ENCODE measurements at places on chromosomes 3 and 15. TPM values are rescaled to one million over a fixed set of nuclear protein-coding genes. Genes with fewer than 3 reads are reported as not detected.

DNA sequence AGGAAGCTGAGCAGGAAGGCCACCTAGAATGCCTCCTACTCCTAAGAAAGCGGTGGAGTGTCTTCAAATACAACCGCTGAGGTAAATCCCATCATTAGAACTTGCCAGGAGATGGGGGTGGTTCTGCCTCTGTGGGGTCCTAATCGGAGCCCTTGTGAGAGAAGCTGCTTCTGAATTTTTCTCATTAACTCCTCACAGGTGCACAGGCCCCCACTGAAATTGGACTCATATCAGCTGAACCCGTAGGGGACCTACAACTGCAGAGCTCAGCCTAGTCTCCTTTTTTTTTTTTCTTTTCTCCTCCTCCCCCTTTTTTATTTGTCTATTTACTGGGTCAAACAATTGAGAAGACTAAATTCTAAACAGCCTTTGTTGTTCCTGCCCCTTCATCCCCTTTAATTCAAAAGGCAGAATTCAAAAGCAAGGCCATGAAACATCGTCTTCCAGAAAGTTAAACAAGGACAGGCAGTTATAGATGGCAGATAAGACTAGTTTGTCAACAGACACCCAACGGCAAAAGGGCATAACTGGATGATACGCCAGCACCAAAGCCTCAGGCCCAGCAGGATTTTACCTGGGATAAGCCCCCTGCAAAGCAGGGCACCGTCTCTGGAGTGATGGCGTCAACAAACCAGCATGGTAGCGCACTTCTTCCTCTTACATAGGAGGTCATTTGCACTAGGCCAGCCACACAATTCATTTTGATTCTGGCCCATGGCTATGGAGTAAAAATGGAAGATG is 213.7 kb upstream of the HES1 start:
- no peaks in the 10 kb centered on the region for H3K36me3 ChIP-seq
- H3K4me3 ChIP-seq, result no peak overlapping the region
- H3K27ac ChIP-seq, result no peak overlapping the region
- no peaks in the 10 kb centered on the region for H3K4me1 ChIP-seq

DNA sequence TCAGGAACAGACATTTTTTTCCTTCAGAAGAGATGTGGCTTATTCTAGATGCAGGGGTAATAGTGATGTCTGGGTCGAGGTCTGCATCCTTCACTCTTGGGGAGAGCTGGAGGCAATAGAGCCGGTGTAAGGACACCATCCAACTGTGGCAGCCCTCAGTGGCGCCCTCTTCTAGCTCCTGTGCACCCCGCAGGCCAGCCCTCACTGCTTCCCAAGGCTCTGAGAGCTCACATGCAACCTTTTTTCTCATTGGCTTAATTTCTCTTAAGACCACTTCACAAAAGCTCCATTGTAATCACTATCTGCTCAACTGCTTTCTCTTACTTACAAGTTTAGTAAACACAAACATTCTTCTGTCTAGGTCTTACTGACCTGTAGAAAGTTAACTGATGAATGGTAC is 3.9 kb upstream of the VPS8 start:
- no peak overlapping the region for H3K4me3 ChIP-seq
- DNase-seq, result no peak
- H3K27me3 ChIP-seq, result no peaks in the 10 kb centered on the region

DNA sequence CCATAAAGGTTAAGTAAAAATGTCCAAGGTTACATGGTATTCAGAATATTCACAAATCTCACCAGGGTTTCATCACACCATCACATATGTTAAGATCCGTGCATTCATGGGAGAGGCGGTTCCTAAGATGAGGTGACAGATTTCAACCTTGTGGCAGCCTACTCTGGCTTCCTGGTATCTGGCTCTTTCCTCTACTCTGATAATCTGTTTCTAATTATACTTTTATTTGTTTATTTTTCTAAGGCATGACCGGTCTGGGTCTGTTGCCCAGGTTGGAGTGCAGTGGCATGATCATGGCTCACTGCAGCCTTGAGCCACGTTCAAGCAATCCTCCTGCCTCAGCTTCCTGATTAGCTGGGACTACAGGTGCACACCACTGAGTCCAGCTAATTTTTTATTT is 34.4 kb downstream of the RAF1 start:
- peaks cover 42% of the 10 kb centered on the region for H3K4me1 ChIP-seq
- peaks cover 5% of the 10 kb centered on the region for H3K36me3 ChIP-seq
- no peaks in the 10 kb centered on the region for H3K27me3 ChIP-seq
- no peak for DNase-seq
- H3K4me3 ChIP-seq, result no peak overlapping the region

GRCh38 chr15:68704496-68705021 is 116.1 kb downstream of the ANP32A start:
- no peak overlapping the region for H3K4me3 ChIP-seq
- H3K27ac ChIP-seq, result no peak overlapping the region
- DNase-seq, result no peak
- H3K36me3 ChIP-seq, result no peaks in the 10 kb centered on the region

The PIF1 gene
- total RNA-seq, result 0.22 TPM

The UQCC5 gene
- 2.8 TPM for total RNA-seq

The ESYT3 gene
- total RNA-seq, result 0.22 TPM

DNA sequence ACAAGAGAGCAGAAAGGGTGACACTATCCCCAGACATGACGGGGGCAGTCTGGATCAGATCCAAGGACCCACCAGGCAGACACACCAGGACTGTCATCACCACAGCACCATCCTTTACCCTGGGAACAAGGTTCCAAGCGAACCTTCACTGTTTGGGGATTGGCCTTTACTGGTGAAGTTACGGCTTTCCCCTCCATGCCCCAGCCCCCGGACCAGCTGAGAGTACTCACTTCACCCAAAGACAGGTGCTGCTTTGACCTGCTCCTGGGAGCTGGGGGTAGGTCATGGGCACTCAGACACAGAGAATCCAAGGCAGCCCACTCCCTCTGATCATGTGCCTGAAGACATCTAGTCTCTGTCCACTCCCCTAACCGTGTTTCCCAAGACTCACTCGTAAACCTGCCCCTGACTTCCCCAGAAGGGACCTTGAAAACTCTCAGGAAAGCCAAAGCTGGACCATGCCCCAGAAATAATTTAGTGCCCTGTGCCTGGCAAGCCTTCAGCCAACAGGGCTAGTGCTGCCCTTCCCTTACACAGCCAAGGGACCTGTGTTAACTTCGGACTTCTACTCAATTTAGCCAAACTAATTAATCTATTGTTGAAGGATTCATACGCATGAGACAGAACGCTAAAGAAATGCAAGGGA is 2.8 kb downstream of the RRP9 start:
- H3K4me3 ChIP-seq, result no peak overlapping the region
- no peak overlapping the region for H3K27ac ChIP-seq
- no peak for DNase-seq
- H3K36me3 ChIP-seq, result peaks cover 52% of the 10 kb centered on the region
- peaks cover 32% of the 10 kb centered on the region for H3K4me1 ChIP-seq
- H3K27me3 ChIP-seq, result no peaks in the 10 kb centered on the region

- no peak for DNase-seq
- no peak overlapping the region for H3K4me3 ChIP-seq
- peaks cover 19% of the 10 kb centered on the region for H3K4me1 ChIP-seq
- no peak overlapping the region for H3K27ac ChIP-seq
Observed at GRCh38 chr3:38152609-38153008, 12.7 kb upstream of the OXSR1 start.

GRCh38 chr3:101701696-101702634 is 15.4 kb upstream of the RPL24 start:
- no peak overlapping the region for H3K4me3 ChIP-seq
- no peaks in the 10 kb centered on the region for H3K27me3 ChIP-seq
- no peak overlapping the region for H3K27ac ChIP-seq
- H3K36me3 ChIP-seq, result no peaks in the 10 kb centered on the region

DNA sequence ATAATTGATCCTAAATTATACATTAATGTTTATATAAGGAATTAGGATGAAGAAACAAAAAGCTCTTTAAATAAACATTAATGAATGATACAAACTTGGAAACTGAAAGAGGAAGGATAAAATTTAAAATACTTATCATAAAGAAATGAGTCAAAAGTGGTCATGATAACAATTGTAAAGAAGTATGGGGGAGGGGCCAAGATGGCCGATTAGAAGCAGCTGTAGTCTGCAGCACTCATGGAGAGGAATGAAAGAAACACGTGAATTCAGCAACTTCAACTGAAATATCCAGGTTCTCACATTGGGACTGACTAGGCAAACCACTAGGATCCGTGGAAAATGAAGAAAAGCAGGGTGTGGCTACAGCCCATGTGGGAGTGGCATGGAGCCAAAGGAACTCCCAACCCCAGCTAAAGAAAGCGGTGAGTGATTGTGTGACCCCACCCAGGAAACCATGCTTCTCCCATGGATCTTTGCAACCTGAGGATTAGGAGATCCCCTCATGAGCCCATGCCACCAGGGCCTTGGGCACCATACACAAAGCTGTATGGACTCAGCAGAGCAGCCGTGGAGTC is 13.1 kb upstream of the CP start:
- H3K27ac ChIP-seq, result no peak overlapping the region
- H3K36me3 ChIP-seq, result no peaks in the 10 kb centered on the region
- H3K4me1 ChIP-seq, result no peaks in the 10 kb centered on the region
- DNase-seq, result no peak
- H3K4me3 ChIP-seq, result no peak overlapping the region

DNA sequence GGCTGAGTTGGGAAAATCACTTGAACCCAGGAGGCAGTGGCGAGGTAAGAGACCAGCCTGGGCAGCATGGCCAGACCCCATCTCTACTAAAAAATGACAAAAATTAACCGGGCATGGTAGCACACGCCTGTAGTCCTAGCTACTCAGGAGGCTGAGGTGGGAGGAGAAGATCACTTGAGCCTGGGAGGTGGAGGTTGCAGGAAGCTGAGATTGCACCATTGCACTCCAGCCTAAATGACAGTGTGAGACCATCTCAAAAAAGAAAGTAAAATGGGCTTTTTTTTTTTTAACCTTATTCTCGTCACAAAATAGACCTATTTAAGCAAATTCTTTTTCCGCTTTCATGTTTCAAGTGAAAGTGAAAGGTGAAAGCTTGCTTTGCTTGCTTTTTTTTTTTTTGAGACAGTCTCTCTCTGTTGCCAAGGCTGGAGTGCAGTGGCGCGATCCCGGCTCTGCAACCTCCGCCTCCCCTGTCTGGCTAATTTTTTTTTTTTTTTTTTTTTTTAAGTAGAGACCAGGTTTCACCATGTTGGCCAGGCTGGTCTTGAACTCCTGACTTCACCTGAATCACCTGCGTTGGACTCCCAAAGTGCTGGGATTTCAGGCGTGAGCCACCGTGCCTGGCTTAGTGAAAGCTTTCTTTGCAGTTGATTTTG is 3.6 kb downstream of the PDIA3 start:
- H3K27me3 ChIP-seq, result no peaks in the 10 kb centered on the region
- peaks cover 38% of the 10 kb centered on the region for H3K36me3 ChIP-seq
- peak overlapping the region; percentile 51 for H3K4me3 ChIP-seq
- DNase-seq, result no peak
- H3K27ac ChIP-seq, result peak overlapping the region; percentile 53
- peaks cover 53% of the 10 kb centered on the region for H3K4me1 ChIP-seq

DNA sequence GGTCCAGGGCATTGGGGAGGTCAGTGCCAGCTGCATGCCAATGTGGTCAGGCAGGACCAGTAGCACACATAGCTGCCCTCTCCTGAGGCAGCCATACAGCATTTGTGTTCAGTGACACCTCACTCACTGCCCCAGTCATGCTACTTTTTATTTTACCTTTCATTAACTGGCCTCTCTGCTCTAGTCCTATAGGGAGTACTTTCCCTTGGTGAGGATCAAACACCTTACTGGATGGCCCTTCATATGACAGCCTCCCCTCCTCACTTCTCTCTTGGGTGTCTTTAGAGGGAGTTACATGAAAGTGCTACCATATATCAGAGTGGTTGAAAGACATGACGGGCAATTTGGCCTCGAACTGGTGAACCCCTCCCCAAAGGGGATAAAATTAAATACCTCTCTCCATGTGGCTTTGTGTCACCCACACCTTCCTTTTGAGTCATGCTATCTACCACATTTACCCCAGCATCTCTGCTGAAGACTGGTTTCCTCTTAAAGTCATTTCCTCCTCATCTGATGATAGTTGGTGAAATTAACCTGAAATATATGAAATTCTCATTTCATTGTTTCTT is 17.6 kb downstream of the RLBP1 start:
- no peaks in the 10 kb centered on the region for H3K27me3 ChIP-seq
- H3K27ac ChIP-seq, result no peak overlapping the region
- no peak for DNase-seq

DNA sequence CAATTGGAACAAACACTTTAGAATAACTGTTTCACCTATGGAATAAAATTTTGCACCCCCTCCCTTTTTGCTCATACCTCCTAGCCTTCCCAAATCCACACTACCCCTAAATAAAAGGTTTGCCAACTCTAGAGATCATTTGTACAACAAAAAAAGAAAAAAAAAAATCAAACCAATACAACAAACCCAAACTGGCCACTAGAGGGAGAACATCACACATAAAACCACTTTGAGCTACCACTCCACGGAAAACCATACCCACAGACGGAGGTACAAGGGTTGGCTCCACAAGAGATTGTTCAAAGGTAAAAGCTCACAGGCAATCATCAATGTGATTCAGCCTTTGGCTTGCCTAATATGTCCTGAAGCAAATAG is 47.6 kb downstream of the SETMAR start:
- peak overlapping the region; percentile 61 for H3K4me3 ChIP-seq
- peaks cover 4% of the 10 kb centered on the region for H3K4me1 ChIP-seq
- DNase-seq, result peak; percentile 23
- H3K27ac ChIP-seq, result no peak overlapping the region

GRCh38 chr3:64354221-64354620 is 129.0 kb upstream of the PRICKLE2 start:
- H3K27ac ChIP-seq, result no peak overlapping the region
- no peaks in the 10 kb centered on the region for H3K27me3 ChIP-seq
- no peak overlapping the region for H3K4me3 ChIP-seq
- H3K4me1 ChIP-seq, result peaks cover 5% of the 10 kb centered on the region
- no peaks in the 10 kb centered on the region for H3K36me3 ChIP-seq

- no peak overlapping the region for H3K4me3 ChIP-seq
- DNase-seq, result peak; percentile 49
- no peak overlapping the region for H3K27ac ChIP-seq
- H3K36me3 ChIP-seq, result no peaks in the 10 kb centered on the region
- no peaks in the 10 kb centered on the region for H3K4me1 ChIP-seq
Observed at GRCh38 chr3:154018100-154018696, 103.0 kb upstream of the ARHGEF26 start.

GRCh38 chr3:25495726-25496253 is 67.7 kb downstream of the RARB start:
- no peak for DNase-seq
- no peak overlapping the region for H3K4me3 ChIP-seq
- H3K27ac ChIP-seq, result no peak overlapping the region
- H3K36me3 ChIP-seq, result no peaks in the 10 kb centered on the region

DNA sequence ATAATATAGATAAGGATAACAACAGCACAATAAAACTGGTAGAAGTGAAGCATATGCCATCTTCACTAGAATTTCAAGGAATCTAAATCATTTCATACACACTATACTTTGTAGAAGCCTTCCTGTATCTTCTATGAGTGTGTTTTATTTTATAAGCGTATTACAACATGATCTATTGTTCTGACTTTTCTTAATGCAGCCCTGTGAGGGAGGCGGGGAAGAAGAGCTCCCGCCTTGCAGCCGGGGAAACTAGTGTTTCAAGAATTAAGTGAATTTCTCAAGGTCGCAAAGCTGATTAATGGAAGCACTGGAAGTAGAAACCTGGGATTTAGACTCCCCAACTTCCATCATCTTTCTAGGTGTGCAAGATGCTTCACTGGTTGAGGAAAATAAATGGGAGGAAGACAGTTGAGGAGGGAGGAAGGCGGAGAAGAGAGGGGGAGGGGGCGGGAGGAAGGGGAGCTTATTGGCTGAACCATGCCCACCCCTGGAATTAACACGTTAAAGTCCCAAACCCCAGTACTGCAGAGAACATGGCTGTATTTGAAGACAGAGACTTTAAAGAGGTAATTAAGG is 32.9 kb downstream of the VGLL4 start:
- peaks cover 15% of the 10 kb centered on the region for H3K36me3 ChIP-seq
- peaks cover 21% of the 10 kb centered on the region for H3K4me1 ChIP-seq
- DNase-seq, result no peak
- H3K4me3 ChIP-seq, result no peak overlapping the region

The ZBTB20 gene
- 47.4 TPM for total RNA-seq

The NANOGP8 gene
- total RNA-seq, result not detected

The OR5K2 gene
- total RNA-seq, result not detected

Data from CD4-positive, alpha-beta T cell (primary cell).